ENCODE measurements at places on chromosomes 3 and 15.

GRCh38 chr15:101003706-101004105, 84.5 kb downstream of the LRRK1 start:
- DNase-seq, result peak; percentile 9

GRCh38 chr15:61393949-61394348, 164.8 kb upstream of the RORA start:
- no peak for DNase-seq

GRCh38 chr3:195106418-195106906, 164.5 kb downstream of the XXYLT1 start:
- peak; percentile 62 for DNase-seq

GRCh38 chr15:69424748-69425413, 10.7 kb downstream of the KIF23 start:
- no peak for DNase-seq

- DNase-seq, result no peak
Measured at GRCh38 chr15:68176601-68177000, 28.5 kb downstream of the CALML4 start.

- DNase-seq, result no peak
Measured at GRCh38 chr15:59746777-59747176, 57.7 kb upstream of the BNIP2 start.

DNA sequence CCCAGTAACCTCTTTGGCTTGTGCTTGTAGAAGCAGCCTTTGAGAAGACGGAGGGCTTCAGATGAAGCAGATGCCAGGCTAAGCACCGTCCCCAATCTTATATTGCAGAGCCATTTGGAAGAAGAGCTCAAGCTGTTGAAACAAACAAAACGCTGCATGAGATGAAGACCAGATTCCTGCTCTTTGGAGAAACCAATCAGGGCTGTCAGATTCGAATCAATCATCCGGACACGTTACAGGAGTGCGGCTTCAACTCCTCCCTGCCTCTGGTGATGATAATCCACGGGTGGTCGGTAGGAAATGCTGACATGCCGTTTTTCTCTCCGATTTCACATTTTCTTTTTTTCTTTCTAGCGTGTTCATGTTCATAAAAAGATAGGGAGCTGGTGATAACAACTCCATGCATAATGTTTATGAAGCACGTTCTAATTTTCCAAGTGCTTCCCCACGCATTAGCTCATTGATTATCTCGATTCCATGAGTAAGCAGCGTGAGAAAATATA, 106.5 kb downstream of the LIPC start:
- DNase-seq, result no peak

- DNase-seq, result peak; percentile 82
Measured at GRCh38 chr3:134294302-134295280, 43.9 kb upstream of the RYK start.

GRCh38 chr3:8885536-8886316, 77.5 kb downstream of the RAD18 start:
- DNase-seq, result no peak

GRCh38 chr15:40150163-40150925, 10.5 kb upstream of the BUB1B start:
- DNase-seq, result no peak

DNA sequence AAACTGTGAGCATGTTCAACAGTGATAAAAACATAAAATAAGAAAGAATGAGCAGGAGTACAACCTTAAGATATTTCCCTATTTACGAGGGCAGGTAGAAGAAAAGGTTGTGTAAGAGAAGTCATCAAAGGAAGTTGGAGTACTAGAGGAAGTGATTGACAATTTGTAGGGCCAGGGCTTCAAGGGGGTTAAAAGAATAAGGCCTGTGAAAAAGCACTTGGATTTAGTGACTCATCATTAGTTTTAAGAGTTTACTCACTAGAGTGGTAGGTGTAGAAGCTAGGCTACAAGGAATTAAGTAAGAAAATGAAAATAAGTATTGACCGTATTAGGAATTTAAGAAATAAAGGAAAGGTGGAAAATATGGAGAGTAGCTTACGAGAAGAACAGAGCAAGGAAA, 23.6 kb downstream of the KCNMB3 start:
- DNase-seq, result no peak

DNA sequence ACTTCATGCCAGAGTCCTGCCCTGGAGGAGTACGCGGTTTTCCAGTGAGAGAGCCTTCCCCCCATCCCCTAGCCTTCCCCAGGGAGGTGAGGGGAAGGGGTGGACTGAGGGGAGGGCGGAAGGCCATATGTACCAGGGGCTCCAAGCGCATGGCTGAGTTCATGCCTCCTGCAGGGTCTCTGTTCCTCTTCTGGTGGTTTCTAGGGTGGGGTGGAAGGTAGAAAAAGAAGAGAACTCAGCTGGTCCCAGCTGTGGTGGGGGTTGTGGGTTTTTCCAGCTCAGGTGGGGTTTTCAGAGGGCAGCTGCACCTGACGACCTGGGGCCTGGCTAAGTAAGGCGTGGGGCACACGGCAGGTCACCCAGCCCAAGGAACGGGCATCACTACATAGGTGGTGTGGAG, 10.7 kb upstream of the IQSEC1 start:
- no peak for DNase-seq

DNA sequence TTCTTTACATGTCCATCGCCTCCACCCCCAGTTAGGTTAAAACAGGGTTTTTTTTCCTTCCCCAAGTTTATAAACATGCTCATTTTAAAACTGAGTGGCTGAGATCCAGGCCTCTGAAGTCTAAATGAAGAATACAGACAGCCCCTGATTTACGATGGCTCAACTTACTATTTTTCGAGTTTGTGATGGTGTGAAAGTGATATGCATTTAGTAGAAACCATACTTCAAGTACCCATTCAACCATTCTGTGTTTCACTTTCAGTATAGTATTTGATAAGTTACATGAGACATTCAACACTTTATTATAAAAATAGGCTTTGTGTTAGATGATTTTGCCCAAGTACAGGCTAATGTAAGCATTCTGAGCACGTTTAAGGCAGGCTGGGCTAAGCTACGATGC, 30.5 kb upstream of the GNB5 start:
- no peak for DNase-seq

DNA sequence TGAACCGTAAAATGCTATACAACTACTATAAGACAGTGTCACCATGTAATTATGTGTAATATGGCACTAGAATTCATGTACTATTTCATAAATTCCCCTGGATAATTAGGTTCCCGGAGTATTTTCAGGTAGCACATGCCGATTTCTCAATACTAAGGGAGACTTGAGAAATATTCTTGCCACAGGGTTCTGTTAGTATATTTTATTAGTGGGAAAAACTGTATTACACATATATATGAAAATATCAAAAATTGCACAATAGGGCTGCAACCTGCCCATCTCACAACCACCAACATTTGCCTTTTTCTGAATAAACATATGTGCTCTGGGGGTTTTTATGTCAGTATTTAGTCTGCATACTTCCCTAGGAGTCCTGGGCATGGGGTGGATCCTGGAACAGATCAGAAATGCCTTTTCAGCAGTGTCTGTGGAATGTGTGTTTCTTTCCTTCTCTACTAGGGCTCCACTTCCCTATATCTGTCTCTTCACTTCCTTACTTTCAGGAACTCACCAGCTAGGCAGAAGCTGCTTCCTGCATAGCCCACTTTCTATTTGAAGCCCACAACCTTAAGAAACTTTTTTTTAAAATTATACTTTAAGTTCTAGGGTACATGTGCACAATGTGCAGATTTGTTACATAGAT, 87.5 kb downstream of the RPL39L start:
- DNase-seq, result no peak

DNA sequence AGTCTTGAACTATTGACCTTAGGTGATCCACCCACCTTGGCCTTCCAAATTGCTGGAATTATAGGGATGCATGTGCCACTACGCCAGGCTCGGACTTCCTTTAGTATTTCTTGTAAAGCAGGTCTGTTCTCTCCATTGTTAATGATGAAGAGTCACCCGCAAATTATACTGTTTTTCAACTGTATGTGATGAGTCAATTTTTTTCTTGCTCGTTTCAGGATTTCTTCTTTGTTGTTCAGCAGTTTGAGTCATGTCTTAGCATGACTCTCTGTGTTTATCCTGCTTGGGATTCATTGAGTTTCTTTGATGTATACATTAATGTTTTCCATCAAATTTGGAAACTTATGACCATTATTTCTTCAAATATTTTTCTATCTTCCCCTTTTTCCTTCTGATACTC, 28.9 kb downstream of the GRAMD1C start:
- no peak for DNase-seq

DNA sequence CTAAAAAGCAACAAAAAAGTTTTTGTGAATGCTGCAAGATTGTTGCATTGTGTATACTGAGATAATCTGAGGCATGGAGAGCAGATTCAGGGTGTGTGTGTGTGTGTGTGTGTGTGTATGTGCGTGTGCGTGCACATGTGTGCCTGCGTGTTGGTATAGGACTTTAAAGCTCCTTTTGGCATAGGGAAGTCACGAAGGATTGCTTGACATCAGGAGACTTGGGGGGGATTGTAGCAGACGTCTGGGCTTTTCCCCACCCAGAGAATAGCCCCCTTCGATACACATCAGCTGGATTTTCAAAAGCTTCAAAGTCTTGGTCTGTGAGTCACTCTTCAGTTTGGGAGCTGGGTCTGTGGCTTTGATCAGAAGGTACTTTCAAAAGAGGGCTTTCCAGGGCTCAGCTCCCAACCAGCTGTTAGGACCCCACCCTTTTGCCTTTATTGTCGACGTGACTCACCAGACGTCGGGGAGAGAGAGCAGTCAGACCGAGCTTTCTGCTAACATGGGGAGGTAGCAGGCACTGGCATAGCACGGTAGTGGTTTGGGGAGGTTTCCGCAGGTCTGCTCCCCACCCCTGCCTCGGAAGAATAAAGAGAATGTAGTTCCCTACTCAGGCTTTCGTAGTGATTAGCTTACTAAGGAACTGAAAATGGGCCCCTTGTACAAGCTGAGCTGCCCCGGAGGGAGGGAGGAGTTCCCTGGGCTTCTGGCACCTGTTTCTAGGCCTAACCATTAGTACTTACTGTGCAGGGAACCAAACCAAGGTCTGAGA, 4.7 kb downstream of the BHLHE40 start:
- DNase-seq, result peak; percentile 85

DNA sequence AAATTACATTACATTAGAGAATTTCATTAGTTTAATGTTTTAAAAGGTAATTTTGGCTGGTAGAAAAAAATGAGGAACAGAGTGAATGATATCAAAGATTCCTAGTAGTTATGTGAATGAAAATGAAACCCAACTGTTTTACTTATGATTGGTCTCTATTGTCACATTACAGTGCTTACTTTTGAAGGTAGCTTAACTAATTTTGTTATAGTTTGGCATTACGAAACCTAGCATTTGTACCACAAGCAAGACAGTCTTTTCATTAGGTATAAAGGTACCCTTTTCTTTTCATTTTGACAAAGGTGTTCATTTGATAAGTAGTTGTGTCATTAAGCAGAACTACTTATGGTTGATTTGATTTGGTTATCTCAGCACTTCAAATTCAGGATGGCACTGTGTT, 6.9 kb downstream of the SELENOT start:
- DNase-seq, result no peak

All from activated CD4-positive, alpha-beta memory T cell treated with anti-CD3 and anti-CD28 coated beads, Interleukin-2, amount 10 ng/mL, durations not matched to agents 7 days and 5 days (primary cell).